ENCODE measurements at places on chromosomes 2 and 18.

DNA sequence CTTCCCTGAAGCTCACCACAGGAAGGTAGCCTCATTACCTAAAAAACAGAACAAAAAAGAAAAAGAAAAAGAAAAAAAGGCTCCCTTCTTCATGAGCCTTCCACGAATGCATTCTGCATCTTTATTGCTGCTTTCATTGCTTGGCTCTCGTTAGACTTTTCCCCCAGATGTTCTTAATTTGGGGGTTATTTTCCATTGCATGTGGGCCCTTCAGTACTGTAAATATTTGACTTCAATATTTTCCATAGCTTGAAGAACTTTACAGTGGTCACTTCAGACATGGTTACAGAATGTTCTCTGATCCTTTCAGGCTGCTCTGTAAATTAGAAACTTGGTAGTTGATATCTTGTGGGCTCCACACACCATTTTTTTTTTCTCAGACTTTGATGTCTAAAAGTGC, 65.6 kb upstream of the COPS8 start:
- no peak for DNase-seq

DNA sequence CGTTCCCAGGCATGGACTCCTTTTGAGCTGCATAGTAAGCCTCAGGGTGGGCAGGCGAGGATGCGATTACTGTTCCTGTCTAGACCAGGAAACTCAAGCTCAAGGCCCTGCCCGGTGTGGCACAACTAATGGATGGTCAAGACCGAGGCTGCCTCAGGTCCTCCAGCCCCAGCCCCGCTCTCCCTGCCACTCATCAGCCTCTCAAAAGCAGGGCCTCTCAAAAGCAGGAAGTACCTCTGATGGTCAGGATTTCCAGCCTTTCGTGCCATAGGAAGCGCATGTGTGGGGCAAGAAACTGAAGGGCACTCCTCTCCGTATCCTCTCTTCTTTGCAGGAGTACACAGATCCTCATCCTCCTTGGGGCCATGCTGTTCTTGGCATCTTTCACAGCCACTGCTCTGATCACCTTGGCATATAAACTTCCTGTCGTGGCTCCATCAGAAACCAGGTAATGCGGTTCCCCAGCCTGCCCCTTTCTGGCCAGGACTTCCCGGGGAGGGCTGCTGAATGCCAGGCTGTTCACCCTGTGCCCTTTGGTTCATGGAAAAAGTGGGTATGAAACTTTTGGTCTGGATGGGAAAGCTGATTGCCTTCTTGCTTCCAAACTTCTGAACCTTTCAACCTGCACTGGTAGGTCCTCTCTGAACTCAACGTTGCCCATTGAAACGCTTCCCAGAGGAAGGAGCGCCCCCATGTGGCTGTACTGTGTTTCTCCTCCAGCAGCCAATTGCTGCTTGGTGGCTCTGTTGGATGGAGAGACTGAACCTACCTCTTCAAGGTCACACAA, 82.8 kb upstream of the SEC11C start:
- peak; percentile 16 for DNase-seq

GRCh38 chr18:13294309-13294708, 75.7 kb downstream of the LDLRAD4 start:
- no peak for DNase-seq

DNA sequence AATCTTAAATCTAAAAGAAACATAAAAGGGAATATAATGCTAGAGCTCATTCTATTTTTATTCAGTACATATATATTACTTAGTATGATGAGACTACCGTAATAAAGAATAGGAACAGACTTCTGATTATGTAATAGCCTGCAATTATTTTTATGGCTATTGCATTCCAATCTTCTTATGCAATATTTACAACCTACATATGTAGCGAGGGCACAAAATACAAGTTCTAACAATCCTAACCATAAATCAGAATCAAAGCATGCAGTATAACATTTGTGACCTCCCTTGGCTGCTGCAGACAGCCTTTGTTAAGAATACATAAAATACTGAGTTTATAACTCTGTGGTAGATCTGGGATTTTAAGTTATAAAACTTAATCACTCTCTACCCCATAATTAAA, 177.6 kb downstream of the BABAM2 start:
- no peak for DNase-seq

DNA sequence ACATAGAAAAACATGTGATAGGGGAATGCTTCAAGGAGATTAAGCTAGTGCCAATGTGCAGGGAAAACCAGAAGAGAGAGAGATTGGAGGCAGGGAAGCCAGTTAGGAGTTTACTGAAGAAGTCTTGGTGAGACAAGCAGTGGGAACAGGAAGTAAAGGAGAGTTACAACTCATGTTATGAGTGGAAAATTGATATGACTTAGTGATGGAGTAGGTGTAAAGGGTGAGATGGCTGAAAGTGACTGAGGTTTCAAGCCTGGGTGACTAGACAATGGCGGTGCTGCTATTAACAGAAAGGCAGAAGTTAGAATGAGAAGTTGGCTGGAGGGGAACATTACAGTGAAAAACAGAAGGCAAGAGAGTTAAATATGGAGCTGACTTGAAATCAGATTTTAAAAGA, 16.5 kb downstream of the DOK1 start:
- DNase-seq: no peak

GRCh38 chr2:8244639-8245038, 437.2 kb upstream of the ID2 start:
- no peak for DNase-seq

- DNase-seq: no peak
Observed at GRCh38 chr18:5417342-5417741, 121.8 kb upstream of the ZBTB14 start.

- DNase-seq: no peak
Observed at GRCh38 chr2:200443376-200443775, 66.5 kb downstream of the KCTD18 start.

DNA sequence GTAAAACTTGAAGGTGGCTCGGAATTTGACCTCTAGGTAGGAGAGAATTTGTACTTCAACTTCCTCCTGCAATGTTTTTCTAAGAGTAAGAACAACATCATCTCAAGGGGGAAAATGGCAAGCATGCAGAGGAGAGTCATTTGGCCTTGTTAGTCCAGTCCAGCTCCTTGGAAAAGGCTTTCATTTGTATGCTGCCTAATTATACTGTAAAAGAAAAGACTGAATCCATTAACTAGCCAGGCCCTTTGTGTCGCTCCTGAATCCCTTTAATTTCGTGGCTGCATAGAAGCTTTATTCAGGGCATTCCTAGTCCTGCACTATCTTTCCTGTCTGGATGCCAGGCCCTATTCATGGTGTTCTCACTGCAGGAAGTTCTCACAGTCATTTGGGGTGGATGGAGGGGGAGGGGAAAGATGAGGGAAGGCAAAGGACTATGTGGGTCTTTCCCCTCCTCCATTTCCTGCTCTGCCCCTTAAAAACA, 36.0 kb downstream of the PHLPP1 start:
- no peak for DNase-seq

DNA sequence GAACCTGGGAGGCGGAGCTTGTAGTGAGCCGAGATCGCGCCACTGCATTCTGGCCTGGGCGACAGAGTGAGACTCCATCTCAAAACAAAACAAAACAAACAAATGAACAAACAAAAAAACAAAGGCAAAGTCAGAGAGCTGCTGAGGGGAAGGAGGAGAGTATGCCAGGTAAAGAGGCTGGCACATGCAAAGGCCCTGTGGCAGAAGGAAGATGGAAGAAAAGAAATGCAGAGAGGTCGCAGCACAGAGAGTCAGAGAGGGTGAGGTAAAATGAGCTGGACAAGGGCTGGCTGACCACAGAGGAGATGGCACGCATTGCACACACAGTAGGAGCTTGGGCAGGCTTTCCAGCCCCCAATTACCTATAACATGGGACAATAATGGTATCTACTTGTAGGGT, 47.0 kb downstream of the FAM178B start:
- no peak for DNase-seq

GRCh38 chr2:196528486-196529223, 110.9 kb upstream of the CCDC150 start:
- no peak for DNase-seq

DNA sequence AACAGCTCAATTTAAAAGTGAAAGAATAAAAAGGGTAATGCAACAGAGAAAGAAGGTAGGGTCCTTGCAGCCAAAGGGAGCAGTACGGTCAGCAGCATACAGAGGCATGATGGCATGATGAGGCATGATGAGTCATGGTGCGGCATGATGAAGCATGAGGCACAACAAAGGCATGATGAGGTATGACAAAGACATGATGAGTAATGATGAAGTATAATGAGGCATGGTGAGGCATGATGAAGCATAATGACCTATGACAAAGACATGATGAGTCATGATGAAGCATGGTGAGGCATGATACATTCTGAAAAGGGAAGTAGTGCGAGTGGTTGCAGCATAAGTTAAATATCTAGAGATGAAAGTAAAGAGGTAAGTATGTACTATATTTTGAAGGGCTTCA, 673.2 kb downstream of the TMEM182 start:
- DNase-seq: no peak

GRCh38 chr2:9594366-9595054, 36.3 kb downstream of the YWHAQ start:
- no peak for DNase-seq

DNA sequence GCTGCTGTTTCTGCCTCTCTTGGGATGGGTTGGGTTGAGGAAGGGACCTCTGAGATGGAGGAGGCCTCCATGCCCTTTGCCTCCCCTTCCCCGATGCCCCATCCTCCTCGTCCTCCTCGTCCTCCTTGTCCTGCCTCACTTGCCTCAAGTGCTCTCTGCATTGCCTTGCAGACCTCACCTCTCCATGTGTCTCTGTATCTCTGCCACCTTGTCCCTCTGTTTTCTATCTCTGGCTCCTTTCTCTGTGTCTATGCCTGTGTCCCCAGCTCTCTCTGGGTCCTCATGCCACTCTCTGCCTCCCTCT, 87.5 kb downstream of the MCFD2 start:
- DNase-seq: no peak

DNA sequence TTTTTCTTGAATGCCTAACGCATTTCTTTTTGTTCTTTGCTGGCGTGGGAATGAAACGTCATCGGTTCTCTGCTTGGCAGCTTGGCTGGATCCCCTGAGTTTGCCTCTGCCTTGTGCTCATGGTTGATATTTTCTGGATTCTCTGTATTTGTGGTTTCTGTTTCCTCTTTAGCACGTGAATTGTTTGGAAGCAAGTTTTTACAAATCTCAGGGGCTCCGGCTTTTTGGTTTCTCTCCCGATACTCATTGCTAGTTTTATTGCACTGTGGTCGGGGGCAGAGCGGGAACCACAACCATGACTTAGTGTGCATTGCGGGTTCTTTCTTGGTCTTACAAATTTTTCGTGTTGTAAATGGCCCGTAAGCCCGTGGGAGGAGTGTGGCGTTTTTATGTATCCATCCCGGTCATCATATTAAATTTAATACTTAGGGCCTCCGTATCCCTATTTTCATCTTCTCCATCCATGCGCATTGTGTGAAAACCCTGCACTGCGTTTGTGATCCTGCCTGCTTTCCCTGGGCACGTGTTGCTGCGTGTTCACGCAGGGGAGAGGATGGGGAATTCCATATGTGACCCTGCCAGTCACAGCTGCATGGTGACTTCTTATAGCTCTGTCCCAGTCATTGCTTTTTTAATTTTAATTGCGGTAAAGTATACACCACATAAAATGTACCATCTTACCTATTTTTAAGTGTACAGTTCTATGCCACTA, 9.4 kb downstream of the RAMP1 start:
- no peak for DNase-seq
